ENCODE measurements at places on chromosomes 2 and 18. TPM values are rescaled to one million over a fixed set of nuclear protein-coding genes. Genes with fewer than 3 reads are reported as not detected.

The NDUFB3 gene
- total RNA-seq = 113 TPM

The GULP1 gene
- not detected for total RNA-seq

The LRRC30 gene
- not detected for total RNA-seq

The CYP27C1 gene
- not detected for total RNA-seq

The RNF125 gene
- 40.3 TPM for total RNA-seq

The DSG4 gene
- not detected for total RNA-seq

The ABCG8 gene
- total RNA-seq = not detected

The CFLAR gene
- 310 TPM for total RNA-seq

The SERPINB10 gene
- total RNA-seq = not detected
